ENCODE measurements at places on chromosomes 4 and X.

- no peak for DNase-seq
These were observed 67.2 kb downstream of the SMARCAD1 start for GRCh38 chr4:94274912-94275311.

DNA sequence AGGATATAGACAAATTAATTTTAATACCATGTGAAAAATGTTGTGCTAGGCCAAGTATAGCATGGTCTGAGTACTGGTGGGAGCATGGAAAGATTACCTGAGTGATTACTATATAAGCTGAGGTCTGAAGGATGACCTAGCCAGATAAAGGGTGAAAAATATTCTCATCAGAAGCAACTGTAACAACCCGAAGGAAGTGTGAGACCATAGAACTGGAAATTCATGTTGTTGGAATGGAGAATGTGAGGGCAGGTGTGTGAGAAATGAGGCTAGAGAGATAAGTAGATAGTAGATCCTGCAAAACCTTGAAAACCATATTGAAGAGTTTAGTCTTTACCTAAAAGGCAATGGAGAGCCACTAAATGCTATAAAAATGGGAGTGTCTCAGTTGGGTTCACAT is 71.5 kb downstream of the ARFIP1 start:
- no peak for DNase-seq

DNA sequence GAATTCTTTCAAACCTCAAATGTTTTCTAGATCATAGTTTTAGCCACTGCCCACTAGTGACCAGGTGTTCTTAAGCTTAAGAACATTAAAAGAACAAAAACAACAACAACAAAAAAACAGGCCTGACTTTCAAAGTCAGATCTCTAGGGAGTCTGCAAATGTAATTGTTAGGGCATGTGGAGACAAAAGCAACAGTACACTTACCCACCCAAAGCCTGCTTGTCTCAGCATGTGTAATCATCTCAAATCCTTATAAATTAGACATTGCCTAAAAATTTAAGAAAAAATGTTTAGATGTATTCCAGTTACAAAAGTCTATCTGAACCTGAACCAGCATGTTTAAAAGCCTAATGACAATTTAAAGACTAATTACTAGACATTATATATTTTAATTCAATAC is 79.9 kb downstream of the SLC7A11 start:
- DNase-seq, result no peak

DNA sequence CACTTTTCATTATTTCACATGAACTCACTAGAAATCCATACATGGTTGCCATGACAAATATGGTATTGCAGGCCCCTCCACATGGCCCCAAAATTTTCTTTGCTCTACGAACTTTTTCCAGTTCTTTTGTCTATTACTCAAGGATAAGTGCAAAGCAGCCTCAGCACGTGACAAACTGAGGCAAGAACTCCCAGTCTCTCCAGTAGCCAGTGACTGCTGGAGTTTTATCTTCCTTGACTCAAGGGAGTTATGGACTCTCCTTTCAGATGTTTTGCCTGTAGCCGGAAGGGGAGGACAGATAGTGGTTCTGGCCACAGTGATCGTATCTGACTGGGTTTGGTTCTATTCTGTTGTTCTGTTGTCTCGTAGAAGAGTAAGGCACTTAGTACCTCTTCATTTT is 105.5 kb downstream of the ARHGAP24 start:
- DNase-seq, result no peak

DNA sequence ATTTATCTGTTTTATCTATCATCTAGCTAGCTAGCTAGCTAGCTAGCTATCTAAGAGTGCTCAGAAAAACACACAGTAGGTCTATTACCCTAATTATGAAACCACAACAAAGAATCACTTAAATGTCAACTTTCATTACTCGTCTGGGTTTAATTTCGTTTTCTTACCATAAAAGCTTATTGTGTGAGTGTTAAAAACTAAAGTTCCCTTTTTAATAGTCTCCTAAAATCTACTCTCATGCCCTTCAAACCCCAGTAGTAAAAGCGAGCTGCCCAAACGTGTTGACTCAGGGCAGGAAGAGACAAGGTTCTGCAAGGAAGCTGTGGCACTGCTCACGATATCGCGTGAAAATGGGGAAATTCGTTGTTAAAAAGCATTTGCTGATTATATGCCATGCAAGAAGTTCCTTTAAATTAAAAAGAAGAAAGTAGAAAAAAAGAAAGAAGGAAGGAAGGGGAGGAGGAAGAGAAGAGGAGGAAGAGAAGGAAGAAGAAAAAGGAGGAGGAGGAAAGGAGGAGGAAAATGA is 595 bp downstream of the MBNL3 start:
- DNase-seq, result peak; percentile 47

- no peak for DNase-seq
These were observed 47.7 kb upstream of the MAN2B2 start for GRCh38 chr4:6527259-6527658.

GRCh38 chr4:78683352-78683751 is 92.8 kb upstream of the BMP2K start:
- DNase-seq, result no peak
